ENCODE measurements at places on chromosomes 12 and 14. TPM values are rescaled to one million over a fixed set of nuclear protein-coding genes. Genes with fewer than 3 reads are reported as not detected.

DNA sequence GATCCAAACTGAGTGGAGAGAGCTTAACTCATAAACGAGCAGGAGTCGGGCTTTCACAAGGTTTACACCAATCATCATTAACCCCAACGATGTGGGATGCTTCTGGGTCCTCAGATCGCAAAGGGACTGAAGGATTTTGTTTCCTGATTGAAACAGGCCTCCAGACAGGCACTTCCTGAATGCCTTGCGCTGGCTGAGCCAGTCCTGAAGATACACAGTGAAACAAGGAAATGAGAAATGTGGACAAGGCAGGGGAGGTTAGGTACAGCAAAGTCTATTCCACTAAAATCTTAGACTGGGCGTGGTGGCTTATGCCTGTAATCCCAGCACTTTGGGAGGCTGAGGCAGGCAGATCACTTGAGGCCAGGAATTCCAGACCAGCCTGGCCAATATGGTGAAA, 30.7 kb downstream of the RBM19 start:
- DNase-seq, result no peak
- H3K4me3 ChIP-seq, result no peak overlapping the region
- peaks cover 10% of the 10 kb centered on the region for H3K36me3 ChIP-seq

GRCh38 chr12:68478516-68479260, 132.0 kb upstream of the RAP1B start:
- H3K27ac ChIP-seq, result peak overlapping the region; percentile 51
- H3K4me3 ChIP-seq, result no peak overlapping the region
- no peaks in the 10 kb centered on the region for H3K36me3 ChIP-seq
- DNase-seq, result peak; percentile 52
- peaks cover 3% of the 10 kb centered on the region for H3K4me1 ChIP-seq
- H3K27me3 ChIP-seq, result no peaks in the 10 kb centered on the region

- H3K27me3 ChIP-seq, result no peaks in the 10 kb centered on the region
- H3K4me1 ChIP-seq, result no peaks in the 10 kb centered on the region
- DNase-seq, result no peak
- peaks cover 61% of the 10 kb centered on the region for H3K36me3 ChIP-seq
- no peak overlapping the region for H3K4me3 ChIP-seq
Observed at GRCh38 chr14:102975662-102976061, 53.2 kb downstream of the AMN start.

- H3K36me3 ChIP-seq, result no peaks in the 10 kb centered on the region
- H3K27me3 ChIP-seq, result no peaks in the 10 kb centered on the region
- no peak overlapping the region for H3K27ac ChIP-seq
- H3K4me3 ChIP-seq, result no peak overlapping the region
- DNase-seq, result peak; percentile 57
Observed at GRCh38 chr12:27048822-27049752, 26.7 kb downstream of the MED21 start.

Gene CLMN
- total RNA-seq, result 10.8 TPM

Data from astrocyte (in vitro differentiated cells and primary cell).